ENCODE measurements at places on chromosomes 5 and 9. TPM values are rescaled to one million over a fixed set of nuclear protein-coding genes. Genes with fewer than 3 reads are reported as not detected.

DNA sequence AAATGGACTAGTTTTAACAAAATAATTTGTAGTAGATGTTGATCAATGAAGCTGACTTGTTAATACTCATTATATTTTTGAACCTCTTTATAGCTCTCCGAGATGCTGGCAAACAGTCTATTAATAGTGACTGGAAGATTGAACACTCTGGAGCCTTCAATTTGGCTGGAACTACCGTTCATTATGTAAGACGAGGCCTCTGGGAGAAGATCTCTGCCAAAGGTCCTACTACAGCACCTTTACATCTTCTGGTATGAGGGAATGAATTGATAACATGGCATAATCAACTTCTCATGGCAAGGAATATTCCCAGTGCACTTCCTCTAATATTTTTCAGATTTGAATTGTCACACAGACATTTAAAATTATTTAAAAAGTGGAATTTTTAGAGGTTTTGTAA, 68.2 kb upstream of the MINAR2 start:
- H3K36me3 ChIP-seq: no peaks in the 10 kb centered on the region
- H3K4me3 ChIP-seq: no peak overlapping the region
- H3K27me3 ChIP-seq: no peaks in the 10 kb centered on the region
- no peak for DNase-seq
- no peak overlapping the region for H3K27ac ChIP-seq
- no peaks in the 10 kb centered on the region for H3K4me1 ChIP-seq

- H3K4me3 ChIP-seq: no peak overlapping the region
- peaks cover 2% of the 10 kb centered on the region for H3K4me1 ChIP-seq
- no peak overlapping the region for H3K27ac ChIP-seq
- no peak for DNase-seq
- no peaks in the 10 kb centered on the region for H3K27me3 ChIP-seq
Measured at GRCh38 chr5:140205952-140206351, 31.0 kb downstream of the CYSTM1 start.

DNA sequence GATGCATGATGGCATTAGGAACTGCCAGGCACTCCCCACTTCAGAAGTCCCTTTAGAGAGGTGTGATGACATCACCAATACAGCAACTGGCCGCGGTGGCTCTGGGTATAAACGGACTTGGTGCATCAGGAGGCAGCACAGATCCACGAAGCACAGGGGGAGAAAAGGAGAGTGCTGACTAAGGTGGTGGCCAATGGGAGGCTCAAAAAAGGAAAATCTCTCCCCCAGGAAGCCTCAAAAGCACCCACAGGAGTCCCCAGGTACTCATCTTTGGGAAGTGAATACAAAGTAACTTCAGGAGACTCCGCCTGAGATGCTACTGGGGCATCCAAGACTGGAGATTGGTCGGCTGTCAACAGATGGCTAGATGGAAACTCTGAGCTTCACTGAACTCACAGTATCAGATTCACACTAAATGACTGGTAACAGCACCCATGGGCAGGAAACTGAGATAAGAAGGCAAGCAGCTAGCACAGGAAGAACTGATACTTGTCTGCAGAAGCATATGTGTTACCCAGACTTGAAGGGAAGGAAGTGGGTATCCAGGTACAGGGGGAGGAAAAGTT, 7.6 kb downstream of the TTC39B start:
- peaks cover 8% of the 10 kb centered on the region for H3K4me1 ChIP-seq
- H3K27ac ChIP-seq: no peak overlapping the region
- H3K4me3 ChIP-seq: no peak overlapping the region

The IL3 gene
- total RNA-seq: not detected

The PTCD2 gene
- 7.7 TPM for total RNA-seq

All from ovary (tissue), 10 donors.